ENCODE measurements at places on chromosomes 4 and X.

- DNase-seq, result no peak
These were observed 1.7 kb downstream of the PDLIM5 start for GRCh38 chr4:94453391-94453963.

- no peak for DNase-seq
These were observed 1106.4 kb downstream of the NLGN4X start for GRCh38 chrX:5122181-5122678.

GRCh38 chrX:47311932-47312774, 58.2 kb upstream of the ZNF157 start:
- DNase-seq, result peak; percentile 50

- DNase-seq, result no peak
These were observed 8.4 kb downstream of the HTRA3 start for GRCh38 chr4:8278009-8278395.

DNA sequence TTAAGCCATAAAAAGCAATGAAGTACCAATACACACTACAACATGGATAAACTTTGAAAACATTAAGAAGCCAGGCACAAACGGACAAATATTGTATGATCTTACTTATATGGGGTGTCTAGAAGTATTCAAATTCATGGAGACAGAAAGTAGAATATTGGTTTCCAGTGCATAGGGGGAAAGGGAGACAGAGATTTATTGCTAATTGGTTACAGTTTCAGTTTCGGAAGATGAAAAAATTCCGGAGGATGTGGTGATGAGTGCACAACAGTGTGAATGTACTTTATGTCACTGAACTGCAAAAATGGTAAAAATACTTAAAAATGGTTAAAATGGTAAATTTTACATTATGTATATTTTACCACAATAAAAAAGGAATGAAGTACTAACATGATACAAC, 5.1 kb upstream of the PRDX4 start:
- no peak for DNase-seq

- DNase-seq, result no peak
These were observed 104.1 kb downstream of the ZNF518B start for GRCh38 chr4:10353110-10353509.

- DNase-seq, result no peak
These were observed 655.8 kb downstream of the ZNF674 start for GRCh38 chrX:45889471-45889870.

DNA sequence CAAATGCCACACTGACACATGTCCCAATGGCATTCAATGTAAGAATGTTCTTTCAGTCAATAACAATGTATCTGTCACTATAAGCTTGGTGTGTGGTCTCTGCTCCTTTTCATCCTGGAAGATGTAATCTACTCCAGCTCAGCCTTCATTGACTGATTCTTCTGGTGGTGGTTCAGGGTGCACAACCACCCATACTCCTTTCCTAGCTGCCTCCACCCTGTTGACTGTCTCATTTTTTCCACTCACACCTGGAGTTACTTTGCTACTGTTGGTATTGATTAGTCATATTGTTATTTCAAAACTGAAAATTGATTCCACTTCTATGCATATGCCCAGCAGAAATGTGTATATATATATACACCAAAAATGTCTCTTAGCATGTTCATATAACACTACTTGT, 140.5 kb downstream of the ASB9 start:
- DNase-seq, result no peak

- DNase-seq, result no peak
These were observed 117.6 kb downstream of the CBR4 start for GRCh38 chr4:168892475-168892874.

DNA sequence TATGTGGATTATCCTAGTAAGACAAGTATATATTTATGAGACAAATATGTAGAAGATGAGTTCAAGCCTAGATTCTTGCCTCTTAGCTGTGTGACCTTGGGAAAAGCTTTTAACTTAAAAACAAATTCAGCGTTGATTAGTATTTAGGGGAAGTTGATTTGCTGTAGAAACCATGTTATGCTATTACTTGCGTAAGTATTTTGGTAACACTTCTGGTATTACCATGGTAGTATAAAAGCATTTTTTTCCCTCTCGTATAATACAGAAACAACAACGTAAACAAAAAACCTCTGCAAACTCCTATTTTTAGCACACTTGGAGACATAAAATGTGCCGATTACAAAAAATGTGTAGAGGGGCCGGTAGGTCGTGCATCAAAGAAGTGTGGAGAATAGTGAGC, 33.2 kb downstream of the STAG2 start:
- DNase-seq, result no peak

DNA sequence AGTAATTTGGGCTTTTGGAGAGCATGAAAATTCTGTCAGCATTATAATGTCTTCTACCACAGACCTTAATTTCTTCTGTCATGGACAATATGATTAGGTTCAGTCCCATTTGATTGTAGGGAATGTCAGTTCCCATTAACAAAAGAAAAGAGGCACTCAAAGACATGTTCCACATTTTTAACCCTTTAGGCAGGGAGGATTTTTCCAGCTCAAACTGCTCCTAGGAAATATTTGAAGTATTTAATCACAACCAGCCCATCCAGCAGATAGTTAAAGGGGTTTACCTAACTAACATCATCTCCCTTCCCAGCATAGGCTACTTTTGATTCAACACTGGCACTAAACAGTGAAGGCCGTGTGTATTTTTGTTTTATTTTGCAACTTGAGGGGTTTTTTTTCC, 256.0 kb downstream of the DHX15 start:
- no peak for DNase-seq

GRCh38 chr4:142021181-142021580, 384.8 kb downstream of the IL15 start:
- DNase-seq, result no peak

- no peak for DNase-seq
These were observed 4.6 kb upstream of the KLHL34 start for GRCh38 chrX:21662761-21663160.

- no peak for DNase-seq
These were observed 7.3 kb downstream of the AIFM1 start for GRCh38 chrX:130158311-130158710.

DNA sequence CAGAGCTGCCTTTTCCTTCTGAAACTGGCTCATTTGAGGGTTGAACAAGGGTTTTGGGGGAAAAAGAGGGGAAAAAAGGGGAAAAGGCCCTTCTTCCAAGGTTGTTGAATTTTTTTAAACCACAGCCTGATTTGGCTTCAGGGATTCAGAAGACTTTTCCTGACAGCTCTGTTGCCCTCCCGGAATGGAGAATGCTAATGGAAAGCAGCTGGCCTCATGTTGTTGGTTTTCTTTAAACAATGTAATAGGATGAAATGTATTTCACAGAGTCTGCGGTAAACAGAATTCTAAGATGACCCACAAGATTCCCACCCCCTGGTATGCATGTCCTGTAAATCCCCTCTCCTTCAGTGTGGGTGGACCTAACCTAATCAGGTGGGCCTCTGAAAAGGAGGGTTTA, 3.3 kb upstream of the KIAA1210 start:
- no peak for DNase-seq

- DNase-seq, result no peak
These were observed 93.0 kb upstream of the ARHGAP24 start for GRCh38 chr4:85381968-85382367.

DNA sequence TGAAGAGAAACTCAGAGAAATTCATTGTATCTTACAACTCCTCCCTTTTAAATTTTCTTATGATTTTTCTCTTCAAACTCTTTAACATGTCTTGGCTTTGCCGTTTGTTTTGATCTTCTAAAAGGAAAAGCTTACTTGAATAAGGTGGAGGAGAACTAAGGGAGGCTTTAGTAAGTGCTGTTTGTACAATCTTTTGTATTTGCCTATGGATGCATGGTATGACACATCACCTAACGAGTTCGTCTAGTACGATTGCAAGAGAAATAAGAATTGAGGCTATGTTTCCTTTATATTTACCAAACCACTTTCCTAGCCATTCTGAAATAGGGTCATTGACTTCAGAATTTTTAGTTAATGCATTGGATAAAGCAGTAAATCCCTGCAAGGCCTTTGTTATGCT, 8.4 kb upstream of the BST1 start:
- no peak for DNase-seq

- DNase-seq, result no peak
These were observed 14.3 kb upstream of the PDZD4 start for GRCh38 chrX:153844509-153845082.
